ENCODE measurements at places on chromosomes 2 and 18.

- DNase-seq: no peak
Measured at GRCh38 chr2:36798724-36799123, 102.2 kb downstream of the VIT start.

DNA sequence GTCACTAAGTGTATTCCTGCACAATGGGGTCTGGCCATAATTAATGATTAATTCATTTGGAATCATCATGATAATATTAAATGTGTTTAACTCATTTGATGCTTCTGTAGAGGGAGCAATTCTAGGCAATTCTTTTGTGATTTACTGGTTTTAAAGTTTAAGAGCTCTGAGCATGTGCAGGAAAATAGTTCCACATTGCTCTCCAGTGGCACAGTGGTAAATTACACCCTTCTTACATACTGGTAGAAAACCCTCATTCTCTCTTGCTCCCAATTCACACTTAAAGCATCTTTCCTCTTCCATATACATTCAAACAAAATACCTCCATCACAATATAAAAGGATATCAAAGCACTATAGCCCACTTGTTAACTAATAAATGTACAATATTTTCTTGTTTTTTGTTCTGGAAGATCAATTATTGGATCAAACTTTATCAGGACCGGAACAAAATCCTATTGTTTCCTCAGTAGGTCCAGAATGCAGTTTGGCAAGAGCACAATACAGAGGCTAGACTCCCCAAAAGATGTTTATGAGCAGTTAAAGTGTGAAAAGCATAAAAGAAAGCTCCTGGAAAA lies 844.3 kb downstream of the MBD2 start:
- DNase-seq: no peak

DNA sequence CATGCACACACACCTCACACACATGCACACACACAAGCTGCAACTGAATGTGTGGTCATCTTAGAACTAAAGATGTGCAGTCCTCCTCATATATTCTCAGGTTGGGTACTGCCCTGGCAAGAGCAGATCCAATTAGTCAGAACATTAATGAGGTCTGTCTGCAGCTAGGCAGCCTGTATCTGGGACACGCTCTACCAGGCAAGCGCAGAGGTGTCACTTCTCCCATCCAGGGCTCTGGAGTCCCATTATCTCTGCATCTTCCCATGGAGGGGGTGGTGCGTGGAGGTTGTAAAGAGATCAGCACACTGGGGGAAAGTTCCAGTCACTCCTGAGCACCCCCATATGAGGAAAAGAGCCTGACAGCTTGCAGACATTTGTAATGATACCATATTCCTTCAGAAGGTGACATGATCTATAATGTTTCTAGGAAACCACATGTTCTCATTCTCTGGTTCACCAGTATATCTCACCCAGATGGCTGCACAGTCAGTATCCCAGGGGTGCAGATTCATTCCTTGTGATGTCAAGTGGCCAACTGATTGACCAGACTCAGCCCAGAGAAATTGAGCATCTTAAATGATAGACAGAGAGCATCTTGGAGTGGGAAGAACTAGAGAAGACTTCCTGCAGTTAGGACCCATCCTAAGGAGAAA lies 95.4 kb downstream of the RTN4 start:
- no peak for DNase-seq

GRCh38 chr2:201880579-201880978 lies 74.2 kb downstream of the CDK15 start:
- no peak for DNase-seq

DNA sequence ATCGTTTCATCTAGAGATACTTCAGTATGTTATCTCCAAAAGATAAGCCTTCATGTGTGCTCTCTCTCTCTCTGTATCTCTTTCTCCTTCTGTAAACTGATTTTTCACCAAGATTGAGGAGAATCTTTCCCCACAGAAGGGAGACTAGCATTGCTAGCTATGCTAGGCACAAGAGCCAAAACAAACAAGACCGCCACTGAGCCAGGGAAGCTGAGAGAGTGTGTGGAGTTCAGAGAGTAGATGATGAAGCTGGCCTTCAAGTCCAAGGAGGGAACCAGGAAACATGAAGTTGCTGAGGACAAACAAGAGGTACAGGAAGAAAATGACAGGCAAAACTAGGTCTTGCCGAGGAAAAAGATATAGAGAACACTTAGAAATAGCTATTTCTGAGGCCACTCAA lies 23.4 kb downstream of the DAPL1 start:
- DNase-seq: no peak

DNA sequence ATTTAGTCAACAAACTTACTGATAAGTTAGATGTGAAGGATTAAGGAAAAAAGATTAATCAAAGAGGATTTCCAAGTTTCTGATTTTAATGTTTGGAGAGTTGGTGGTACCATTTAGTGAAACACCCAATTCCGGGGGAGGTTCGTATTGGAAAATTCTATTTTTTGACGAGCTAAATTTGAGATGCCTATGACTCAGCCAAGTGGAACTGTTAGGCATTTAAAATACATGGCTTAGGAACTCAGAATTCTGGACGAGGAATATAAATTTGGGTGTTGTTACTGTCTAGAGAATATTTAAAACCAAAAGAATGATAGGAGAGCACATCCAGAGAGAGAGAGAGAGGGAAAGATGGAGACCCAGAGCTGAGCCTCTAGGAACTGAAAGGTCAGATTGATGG lies 103.6 kb downstream of the TMX3 start:
- DNase-seq: no peak

DNA sequence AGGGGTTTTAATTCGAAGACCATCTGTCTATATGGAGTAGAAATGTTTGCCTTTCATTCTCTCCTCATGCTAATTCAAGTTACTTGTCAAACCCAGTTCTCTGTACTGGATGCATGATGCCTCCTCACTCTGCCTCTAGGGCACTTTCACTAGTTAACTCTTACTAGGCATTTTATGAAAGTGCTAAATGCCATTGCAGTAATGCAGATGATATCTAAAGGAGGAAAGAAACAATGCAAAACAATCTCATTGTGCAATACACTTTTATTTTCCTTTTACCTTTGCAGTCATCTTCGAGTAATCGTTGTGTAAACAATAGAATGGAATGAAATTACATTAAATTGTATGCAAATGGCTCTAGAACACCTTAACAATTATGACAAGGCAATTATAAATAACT lies 293.6 kb downstream of the STK39 start:
- DNase-seq: no peak

GRCh38 chr18:46481048-46481846 lies 175.8 kb downstream of the LOXHD1 start:
- DNase-seq: peak; percentile 55

- no peak for DNase-seq
Measured at GRCh38 chr18:70380915-70381896, 92.4 kb downstream of the SOCS6 start.

All from stimulated activated CD4-positive, alpha-beta T cell treated with anti-CD3 and anti-CD28 coated beads, Interleukin-2, amount 100 ng/mL, for 48 hours (primary cell).